ENCODE measurements at places on chromosomes 2 and 18.

DNA sequence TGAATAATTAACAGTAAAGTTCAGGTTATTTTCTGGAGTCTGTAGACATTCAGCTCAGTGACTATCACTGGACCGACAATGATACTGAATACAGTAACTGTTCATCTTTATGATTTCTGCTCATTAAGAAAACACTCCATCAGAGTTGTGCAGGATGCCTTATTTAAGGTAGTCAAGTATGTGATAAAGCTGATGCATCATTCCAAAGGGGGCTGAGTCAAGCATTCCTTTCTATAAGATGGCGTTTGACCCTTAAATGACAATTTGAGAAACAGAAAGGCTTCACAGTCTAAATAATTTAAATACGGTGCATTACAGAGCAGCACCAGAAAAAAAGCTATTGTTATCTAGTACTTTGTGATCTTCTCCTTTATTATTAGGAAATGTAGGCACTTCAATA lies 131.1 kb downstream of the CDH2 start:
- no peak for DNase-seq

DNA sequence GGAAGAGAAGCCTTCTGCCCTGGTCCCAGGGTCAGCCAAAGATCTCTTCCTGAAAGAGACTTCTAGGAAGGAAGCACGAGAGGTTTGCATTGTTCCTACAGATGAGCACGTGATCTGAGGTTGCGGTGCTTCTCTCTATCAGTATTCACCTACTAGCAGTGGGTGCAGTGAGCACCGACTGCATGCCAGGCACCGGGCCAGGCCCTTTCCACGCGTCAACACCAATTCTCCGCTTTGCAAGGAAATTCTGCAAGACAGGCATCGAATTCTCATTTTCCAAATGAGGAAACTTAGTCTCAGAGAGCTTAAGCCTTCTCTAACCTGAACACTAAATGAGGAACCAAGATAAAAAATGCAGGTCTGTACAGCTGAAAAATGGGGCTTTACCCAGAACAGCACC lies 151.5 kb upstream of the MYCN start:
- DNase-seq: no peak

DNA sequence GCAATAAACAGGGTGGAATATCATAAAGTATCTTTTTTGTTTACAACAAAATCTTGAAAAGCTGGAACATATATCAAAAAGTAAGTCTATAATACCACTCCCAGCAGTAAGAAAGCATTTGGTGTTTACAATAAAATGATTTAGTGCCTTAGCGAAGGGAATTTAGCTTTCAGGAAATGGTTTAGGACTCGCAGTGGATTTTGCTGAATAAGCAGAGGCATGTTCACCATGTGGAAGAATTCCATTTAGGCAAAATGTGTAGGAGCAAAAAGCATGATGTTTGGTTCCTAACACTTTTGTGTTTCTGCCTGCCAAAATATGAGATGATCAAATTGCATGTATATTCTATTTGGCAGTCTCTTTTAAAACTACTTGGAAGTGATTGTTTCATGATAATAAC lies 163.6 kb downstream of the AGPS start:
- no peak for DNase-seq

DNA sequence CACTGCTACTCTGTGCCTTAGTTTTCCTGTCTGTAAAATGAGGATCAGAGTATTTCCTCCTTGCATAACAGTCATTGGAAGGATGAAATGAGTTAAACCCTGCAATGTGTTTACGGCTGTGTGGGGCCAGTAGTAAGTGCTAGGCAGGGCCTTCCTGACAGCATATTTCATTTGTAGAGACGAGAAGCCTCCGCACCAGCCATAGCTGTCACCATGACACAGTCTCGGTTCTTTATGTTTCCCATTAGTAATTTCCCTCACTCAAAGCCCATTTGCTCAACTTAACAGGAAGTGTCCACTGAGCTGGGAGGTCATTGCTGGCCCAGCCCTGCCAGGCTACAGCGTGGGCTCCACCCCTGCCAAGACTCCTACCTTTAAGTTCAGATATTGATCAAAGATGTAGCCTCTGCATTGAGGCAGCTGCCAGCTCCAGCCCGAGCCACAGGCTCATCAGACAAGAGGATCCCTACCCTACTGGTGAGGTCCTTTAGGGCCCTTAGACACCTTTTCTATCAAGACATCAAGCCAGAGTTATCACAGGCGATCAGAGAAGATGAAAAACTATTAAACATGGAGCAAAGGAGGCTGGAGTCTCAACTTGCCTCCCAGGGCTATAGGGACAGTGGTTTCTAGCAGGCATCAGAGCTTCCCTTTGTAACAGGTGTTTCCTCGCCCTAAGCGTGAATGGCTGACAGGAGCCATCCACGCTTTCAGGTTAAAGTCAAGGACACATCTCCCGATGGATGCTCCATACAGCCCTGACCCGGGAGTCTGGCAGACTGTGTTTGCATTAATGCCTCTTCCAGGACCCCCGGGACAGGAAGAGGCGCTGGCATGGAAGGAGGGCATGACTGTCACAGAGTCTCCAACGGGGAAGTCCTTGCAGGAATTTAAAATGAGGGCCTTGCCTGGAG lies 251.7 kb downstream of the NDUFA10 start:
- DNase-seq: no peak

DNA sequence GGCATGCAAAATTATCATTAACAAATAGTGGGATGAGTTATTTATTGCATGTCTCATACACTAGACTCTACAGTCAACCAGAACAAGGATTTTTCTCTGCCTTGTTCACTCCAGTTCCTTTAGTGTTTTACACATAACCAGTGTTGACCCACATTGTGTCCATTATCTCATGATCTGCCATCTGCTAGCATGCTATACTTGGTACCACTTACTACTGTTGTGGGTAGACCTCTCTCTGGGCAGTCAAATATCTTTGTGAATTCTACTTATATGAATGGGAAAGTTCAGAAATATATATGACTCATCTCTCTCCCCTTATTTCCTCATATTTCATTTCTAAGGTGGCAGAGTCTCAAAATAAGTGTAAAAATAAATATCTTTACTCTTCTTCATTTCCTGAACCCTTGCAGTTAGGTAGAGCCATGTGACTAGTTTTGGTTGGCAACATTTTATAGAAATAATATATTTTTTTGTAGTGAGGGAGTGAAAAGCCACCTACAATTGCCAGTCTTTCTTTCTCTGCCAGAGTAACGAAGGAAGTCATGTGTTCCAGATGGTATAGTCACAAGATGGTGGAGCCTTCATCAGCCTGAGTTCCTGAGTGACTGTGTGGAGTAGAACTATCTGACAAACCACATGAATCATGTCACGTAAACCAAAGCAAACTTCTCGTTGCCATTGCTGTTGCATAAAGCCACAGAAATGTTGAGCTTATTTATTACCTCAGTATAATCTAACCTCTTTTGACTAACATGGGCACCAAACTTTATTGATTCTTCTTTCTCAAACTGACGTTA lies 704.0 kb downstream of the RNF144A start:
- DNase-seq: no peak

DNA sequence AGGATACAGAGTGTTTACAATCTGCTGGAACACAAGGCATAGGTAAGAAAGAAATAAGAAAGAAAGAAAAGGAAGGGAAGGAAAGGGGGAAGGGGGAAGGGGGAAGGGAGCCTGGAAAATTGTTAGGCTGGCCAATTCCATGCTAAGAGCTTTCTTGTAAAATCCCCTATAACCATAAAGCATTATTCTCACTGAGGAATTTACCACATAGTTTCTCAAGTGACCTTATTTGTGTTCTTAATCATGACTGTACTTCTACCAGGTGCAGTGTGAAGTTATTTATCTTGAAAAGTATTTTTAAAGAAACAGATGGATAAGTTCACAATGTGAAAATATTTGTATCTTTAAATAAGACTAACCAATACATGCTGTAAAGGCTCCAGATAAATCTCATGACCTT lies 39.2 kb upstream of the KIDINS220 start:
- DNase-seq: no peak

DNA sequence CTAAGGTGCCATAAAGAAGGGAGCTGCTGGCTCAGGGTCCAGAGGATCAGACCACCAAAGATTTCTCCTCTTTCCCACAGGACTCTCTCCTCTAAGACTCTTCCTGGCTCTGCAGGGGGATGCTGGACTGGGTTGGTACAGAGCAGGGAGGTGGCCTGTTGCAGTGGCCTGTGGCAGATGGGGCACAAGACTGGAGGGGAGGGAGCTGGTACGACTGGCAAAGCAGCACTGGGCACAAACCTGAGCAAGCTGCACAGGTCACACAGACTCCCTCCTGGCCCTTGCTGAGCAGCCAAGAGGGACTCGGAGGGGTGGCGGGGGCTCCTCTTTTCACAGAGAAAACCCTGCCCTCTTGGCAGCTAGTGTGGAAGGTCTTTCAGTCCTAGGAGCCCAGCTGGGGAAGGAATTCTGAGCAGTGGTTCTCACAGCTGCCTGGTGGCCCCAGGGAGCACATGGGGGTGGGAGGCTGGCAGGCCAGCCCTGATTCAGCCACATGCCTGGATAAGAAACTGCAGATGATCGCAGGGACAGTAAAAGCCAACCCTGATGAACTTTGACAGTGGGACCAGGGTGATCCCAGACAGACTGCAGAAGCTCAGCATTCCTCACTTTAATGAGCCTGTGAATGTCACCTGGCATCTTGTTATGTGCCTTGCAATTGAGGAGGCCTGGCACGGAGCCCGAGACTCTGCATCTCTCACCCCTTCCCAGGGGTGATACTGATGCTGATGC lies 32.5 kb upstream of the ACAA2 start:
- DNase-seq: no peak

DNA sequence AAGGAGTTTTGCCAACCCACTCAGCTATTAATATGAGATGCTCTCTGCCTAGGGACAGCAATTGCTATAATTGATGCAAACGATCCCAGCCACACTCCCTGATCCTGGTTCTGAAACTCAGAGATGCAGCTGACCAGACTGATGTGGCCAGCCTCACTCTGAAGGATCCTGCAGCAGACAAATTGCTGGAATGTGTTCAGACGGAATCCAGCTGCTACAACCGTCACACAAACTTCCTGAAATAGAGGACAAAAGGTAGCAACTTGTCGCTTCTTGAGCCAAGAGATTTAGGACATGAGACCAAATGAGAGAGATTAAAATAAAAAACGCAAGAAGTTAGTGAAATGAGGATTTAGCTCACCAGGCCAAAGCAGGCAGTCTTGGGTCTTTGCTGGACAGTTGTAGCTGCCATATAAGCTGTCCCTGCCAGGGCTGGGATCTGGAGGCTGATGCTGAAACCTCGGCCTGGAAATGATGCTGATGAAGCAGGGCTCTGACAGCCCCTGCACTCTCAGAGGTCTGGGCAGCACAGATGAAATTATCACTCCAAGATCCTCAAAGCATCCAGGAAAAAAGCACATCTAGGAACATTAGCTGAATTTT lies 8.3 kb upstream of the YWHAQ start:
- no peak for DNase-seq

DNA sequence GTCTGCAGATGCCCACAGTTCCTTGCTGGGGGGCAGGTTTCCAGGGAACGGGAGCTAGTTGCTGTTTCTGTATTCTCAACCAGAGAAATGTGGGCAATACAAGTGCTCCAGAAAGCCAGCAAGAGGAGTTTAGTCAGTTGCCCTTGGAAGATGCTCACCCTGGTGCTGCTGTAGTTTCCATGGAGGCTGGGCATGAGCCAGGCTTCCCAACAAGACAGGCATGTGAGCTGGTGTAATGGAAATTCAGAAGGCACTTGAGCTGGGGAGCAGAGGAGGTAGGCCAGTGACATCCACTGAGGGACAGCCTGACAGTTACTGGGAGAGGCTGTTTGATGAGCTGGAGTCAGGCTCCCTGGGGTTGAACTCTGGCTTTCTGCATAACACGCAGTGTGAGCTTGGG lies 7.7 kb downstream of the HK2 start:
- DNase-seq: no peak

DNA sequence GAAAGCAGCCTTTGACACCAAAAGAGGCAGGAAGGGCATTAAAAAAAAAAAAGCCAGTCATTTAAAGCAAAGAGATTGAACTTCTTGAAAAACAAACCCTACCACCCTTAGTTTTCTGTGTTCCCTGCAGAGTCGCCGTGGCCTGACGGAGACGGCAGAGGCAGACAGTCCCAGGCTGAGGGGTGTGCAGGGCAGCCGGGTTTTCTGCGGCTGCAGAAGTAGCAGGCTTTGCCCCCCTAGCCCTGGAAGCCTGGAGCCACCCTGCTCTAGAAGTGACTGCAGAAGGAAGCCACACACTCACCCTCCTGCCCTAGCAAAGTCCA lies 2.8 kb downstream of the INPP5D start:
- DNase-seq: no peak
